ENCODE measurements at places on chromosomes 4 and X.

GRCh38 chr4:16685536-16685935 is 212.9 kb downstream of the LDB2 start:
- DNase-seq = no peak

DNA sequence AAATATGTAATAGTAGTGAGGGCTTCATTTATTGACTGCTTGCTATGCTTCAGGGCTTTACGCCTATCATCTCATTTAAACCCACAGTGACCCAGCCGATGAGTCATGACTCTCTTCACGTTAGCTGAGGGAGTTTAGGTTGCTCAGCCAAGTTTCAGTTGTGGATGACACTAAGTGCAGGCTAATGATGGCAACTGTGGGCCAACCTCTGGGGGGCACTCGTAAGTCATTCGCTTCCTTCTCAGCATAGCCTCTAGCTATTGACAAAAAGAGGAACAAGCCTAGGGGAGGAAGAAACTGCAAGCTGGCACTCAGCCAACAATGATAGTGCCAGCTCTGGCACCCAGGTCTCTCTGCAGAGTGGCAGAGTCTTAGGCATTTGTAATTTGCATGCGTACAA is 325.0 kb downstream of the ARHGAP10 start:
- DNase-seq = peak; percentile 47

GRCh38 chr4:108168671-108169523 is at the start of gene LEF1:
TSS of gene LEF1 (minus strand) at chr4:108168932. CDS start at chr4:108167767, 1,165 bp downstream.
- DNase-seq = peak; percentile 76

DNA sequence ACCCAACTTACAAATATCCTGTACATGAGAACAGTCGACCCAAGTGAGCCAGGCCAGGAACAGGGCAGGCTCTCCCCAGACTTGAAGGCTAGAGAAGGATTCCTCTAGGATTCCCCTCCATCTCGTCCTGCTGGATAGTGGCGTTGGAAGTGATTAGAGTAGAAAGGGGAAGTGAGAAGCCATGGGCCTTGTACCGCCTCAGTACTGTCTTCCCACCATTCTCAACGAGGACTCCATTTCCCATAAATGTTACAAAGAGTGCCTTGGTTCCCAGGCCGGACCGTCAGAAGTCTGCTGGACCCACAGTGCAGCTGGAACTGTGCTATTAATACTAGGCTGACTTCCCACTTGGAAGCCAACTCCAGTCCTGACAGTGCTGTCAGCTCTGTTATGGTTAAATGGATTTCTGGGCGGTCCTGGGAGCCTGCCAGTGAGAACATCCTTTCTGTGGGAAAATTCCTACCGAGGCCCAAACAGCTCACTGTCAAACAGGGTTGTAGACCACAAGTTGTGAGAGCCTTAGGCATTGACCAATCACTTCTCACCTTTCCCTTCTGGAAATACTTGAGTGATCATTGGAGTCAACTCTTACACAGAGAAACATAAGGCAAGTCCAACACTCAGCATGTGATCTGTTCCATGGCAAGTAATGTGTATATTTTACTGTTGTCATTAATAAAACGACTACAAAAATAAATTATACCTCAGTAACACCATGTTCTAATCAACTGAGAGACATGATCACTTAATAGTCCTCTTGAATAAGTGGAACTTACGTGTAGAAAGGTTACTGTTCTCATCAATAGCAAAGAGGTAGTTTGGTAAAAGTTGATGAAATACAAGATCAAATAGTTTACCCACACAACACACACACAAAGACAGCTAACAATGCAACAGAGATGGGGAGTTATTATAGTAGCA is 58.4 kb downstream of the AMELX start:
- DNase-seq = no peak

- no peak for DNase-seq
Measured at GRCh38 chrX:57984620-57985019, 74.4 kb upstream of the ZXDA start.

GRCh38 chr4:116059361-116059760 is 945.9 kb upstream of the NDST4 start:
- DNase-seq = no peak

- no peak for DNase-seq
Measured at GRCh38 chrX:989959-990510, 222.4 kb downstream of the CRLF2 start.

- no peak for DNase-seq
Measured at GRCh38 chr4:152988721-152989553, 52.8 kb downstream of the FHDC1 start.

- DNase-seq = no peak
Measured at GRCh38 chrX:26954029-26954428, 509.1 kb downstream of the PPP4R3C start.

DNA sequence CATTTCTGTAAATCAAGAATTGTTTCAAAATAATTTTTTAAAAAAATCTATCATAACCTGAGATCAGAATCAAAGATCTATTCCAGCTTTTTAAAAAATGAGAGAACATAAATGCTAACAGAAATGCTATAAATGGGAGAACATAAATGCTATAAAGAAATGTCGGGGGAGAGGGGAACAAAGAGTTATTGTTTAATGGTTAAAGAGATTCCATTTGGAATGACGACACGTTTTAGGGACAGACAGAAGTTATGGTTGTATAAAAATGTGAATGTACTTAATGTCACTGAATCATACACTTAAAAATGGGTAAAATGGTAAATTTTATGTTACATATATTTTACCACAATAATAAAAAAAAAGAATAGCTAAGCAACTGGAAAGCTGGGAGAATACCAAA is 127.1 kb downstream of the ATRX start:
- no peak for DNase-seq

DNA sequence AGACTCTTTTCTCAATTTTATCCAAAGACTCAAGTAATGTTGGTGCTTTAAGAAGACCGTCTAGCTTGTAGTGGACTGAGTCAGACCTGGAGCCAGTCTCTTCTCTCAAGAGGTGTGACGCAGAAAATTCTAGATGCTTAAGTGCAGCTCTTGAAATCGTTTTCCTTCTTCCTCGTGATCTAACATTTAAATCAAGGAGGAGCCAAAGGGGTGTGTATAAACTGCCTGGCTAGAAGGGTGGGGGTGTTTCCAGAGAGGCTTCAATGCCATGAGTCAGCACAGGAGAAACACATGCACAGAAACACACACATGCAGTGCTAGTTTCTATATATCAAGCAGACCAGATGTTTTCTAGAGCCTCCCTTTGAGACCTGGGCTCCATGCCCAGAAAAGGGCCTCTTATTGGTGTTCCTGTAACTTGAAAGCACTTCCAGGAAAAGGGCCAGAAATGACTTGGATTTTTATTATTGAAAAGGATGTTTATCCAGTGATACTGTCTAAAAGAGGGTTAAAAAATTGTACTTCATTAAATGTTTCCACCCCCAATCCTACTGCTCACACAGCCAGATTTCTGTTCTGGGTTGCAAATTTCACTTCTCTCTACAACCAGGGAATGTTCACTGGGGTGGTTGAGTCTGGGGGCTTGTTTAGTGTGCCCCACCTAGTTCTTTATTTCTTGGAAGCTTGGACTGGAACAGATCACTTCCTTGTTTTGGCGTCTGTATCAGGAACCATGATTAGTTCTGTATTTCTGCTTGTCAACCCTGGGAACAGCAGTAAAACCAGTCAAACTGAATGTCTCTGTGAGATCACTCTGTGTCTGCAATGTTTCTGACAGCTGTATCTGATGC is at the start of gene CLIC2:
Gene CLIC2 (minus strand): TSS at position 129 of the 851 bp plus-strand sequence. CDS start 187 bp downstream, outside the sequence.
- no peak for DNase-seq

GRCh38 chr4:124095621-124096020 is 616.9 kb downstream of the ANKRD50 start:
- DNase-seq = no peak

GRCh38 chr4:185352741-185353140 is 43.0 kb downstream of the LRP2BP start:
- no peak for DNase-seq

DNA sequence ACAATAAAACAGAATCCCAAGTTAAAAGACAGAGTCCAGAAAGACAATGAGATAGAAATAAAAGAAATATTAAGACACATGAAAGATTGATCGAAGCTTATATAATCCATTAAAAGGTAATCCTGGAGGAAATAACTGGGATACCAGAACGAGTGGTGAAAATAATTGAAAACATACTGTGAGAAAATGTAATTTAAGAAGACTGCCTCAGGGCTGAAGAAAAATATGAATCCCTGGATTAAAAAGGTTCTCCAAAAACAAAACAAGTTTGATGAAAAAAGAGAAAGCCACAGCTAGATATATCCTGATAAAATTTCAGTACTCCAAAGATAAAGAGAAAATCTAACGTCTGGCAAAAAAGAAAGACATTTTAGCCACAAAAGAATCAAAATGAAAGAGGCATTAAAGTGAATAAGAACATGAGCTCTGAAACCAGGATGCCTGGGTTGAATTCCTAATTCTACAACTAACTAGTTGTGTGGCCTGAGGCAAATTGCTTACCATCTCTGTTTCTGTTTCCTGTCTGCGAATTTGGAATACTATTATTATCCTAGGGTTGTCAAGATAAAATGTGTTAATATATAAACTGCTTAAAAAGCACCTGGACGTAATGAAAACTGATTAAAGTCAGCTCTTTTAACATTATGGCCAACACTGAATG is 5.5 kb downstream of the DDX60L start:
- no peak for DNase-seq

GRCh38 chrX:132631579-132632232 is 142.9 kb upstream of the MBNL3 start:
- DNase-seq = no peak

DNA sequence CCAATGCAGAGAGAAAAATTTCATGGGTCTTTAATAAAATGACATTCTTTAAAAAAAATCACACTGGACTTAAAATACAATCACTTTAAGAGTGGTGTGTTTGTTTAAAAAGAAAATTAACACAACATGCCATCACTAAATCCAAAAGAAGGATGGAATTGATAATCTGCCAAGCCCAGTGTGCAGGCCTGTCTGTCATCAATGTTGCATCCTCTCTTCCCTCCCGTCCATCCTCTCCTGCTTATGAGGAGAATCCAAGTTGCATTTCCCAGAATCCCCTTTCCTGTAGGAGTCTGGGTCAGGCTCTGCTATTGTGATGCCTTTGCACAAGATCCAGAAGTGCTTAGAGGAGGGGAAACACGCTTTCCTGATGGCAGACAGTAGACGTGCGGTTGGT is 169.4 kb downstream of the MID1 start:
- DNase-seq = no peak

DNA sequence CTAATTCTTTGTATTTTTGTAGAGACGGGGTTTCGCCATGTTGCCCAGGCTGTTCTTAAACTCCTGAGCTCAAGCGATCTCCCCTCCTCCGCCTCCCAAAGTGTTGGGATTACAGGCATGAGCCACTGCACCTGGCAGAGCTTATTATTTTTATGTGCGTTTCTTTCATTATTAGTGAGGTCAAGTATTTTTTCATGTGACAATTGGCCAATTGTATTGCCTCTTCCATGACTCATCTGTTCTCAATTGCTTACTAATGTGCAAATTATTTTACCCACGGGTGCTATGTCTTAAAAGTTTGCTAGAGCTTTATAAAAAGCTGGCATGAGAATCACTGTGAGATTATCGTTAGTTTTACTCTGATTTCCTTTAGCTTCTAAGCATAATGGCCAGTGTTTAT is 13.0 kb upstream of the ARX start:
- DNase-seq = no peak

DNA sequence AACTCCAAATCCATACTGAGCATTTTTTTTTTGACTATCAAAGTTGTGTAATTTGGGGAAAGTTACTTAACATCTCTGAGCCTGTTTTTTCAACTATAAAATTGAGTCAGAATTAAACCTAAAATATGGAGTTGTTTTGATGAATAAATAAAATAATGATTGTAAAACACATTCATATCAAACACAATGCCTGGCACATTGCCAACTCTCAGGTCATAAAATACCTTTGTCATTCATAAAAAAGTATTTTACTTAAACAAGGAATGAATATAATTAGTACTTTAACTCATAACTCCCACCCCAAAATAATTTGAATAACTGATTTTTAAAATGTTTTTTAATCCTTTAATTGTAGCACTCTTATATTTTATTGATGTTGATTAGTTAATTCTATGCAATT is 3.8 kb upstream of the GPR174 start:
- no peak for DNase-seq

- no peak for DNase-seq
Measured at GRCh38 chr4:43607400-43607799, 714.9 kb downstream of the GRXCR1 start.

- DNase-seq = no peak
Measured at GRCh38 chr4:65457011-65457410, 213.3 kb downstream of the EPHA5 start.

DNA sequence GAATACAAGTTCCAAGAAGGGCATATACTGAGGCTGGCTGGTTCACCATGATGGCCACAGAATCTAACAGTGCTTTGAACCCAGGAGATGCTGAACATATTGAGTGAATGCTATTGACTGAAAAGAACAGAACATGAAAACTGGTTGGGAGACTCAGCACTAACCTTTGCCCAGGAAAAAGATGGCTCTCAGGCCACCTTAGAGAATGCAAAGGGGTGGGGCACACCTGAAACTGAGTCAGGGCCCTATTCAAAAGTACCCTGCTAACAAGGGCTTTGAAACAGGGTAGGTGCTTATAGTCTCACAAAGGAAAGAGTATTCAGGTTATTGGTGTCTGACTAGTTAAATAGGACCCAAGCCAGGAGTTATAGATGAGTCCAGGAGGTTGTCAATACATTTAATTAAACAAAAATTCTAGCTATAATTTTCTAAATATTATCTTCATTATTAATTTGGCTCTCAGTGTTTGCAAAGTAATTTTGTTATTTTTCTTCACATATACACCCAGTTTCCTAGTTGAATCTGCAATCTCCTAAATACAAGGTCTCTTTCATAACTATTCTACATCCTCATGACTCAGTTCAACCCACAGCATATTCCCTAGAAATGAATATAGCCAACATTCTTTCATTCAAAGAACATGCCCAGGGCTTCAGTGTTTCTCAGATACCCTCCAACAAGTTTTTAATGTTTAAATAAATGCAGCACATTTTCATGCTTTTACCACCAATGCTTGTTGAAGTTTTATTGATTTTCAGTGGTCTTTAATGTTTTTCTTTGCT is 144.2 kb upstream of the RAPGEF2 start:
- no peak for DNase-seq

DNA sequence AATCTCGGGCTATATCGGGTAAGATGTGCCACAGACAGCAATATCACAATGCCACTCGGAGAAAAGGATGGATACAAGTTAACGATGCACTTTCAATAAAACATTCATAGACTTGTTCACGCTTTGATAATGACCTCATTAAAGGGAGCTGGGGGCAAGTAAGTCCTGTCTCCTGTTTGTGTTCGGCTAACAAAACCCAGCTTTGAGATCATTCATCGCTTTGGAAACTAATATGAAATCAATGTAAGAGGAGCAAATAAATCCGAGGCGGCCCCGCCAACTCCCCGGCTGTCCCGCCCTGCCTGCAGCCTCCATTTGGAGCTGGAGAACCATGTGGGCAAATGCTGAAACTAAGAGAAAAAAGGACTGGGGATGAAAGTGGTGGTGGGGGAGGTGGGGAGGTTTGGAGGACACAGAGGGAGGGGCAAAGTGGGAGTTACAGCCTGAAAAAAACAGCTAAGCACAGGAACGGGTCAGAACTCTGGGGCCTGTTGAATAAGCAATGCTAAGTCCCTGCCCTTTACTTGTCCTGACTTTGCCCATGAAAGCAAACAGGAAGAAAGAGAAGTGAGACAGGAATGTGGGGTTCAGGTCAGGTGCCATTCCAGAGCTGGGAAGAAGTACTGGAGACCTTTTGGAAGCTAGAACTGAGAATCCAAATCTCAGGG is 3.5 kb upstream of the GSX2 start:
- DNase-seq = no peak

GRCh38 chr4:73917081-73917501 is 47.9 kb downstream of the CXCL1 start:
- no peak for DNase-seq

Data from WTC11 (cell line).